Inflammatory macrophage treated with lipopolysaccharide for 4 hours (primary cell): ENCODE measurements at places on chromosomes 1 and 21.

- DNase-seq: peak; percentile 54
Observed at GRCh38 chr1:201119206-201120197, 7.3 kb upstream of the CACNA1S start.

GRCh38 chr21:29025328-29025713, 853 bp downstream of the USP16 start:
- no peak for DNase-seq

- no peak for DNase-seq
Observed at GRCh38 chr21:39390212-39390765, 41.4 kb upstream of the HMGN1 start.

GRCh38 chr1:214549604-214550003, 1.8 kb downstream of the PTPN14 start:
- no peak for DNase-seq

- no peak for DNase-seq
Observed at GRCh38 chr1:116099919-116100318, 11.3 kb upstream of the MAB21L3 start.

- DNase-seq: no peak
Observed at GRCh38 chr1:202848191-202848542, 37.4 kb downstream of the PCAT6 start.

DNA sequence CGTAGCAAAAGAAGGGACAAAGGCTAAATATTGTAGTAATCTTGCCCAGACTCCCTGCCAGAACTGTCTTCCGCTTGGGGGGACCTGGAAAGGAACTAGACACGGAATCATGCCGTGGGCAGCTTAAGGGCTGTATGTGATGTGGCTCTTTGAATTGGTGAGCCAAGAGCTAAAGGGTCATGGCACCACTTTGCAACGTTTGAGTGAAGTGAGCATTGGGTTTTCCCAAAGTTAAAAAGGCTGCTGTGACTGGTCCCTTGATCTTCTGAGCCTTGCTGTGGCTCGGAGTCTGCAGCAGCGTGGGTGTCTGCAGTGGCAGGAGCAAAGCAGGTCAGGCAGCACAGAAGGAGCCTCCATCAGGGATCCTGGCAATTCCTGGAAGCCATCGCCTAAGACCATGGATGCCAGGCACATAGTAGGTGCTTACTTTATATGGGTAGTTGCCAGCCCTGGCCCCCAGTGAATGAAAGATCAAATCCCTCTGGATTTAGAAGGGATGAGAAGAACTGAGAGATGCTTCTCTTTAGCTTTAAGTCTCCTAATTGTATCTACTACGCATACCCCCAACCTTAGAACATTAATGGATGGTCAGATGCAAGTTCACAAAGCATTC, 1.8 kb downstream of the SMYD2 start:
- DNase-seq: no peak

DNA sequence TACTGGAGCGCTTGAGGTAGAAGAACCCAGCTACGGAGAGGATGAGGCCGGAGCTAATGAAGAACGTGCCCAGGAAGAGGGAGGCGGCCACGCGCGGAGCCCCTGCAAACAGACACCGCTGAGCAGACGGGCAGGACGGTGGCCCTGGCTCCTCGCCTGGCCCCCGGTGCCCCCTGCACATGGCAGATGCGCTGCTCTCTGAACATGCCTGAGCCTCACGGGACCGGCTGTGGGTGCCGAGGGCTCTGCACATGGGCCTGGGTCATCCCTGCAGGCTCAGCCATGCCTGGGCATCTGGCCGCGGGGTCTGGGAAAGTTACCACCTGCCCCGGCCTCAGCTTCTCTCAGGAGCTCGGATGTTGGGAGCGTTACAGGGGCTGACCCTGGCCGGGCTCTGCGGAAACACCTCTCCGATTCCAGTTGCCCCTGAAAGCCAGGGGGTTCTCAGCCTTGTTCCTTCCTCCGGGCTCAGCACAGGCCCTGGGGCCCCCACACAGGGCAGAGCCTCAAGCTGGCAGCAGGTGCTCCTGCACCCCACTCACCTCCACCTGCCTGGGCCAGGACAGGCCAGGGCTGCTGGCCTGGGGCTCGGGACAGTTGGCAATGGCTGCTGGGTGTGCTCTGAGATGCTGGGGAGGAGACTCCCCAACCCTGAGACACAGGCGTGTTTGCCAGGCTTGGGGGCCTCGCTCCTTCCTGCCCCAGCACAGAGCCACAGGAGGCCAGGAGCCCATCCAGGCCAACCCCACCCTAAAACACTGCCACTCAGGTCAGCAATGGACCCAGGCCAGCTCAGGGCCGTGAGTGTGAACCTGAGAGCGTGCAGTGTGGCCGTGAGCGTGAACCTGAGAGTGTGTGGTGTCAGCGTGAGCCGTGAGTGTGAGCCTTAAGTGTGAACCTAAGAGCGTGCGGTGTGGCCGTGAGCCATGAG, 12.1 kb upstream of the RNF223 start:
- no peak for DNase-seq

DNA sequence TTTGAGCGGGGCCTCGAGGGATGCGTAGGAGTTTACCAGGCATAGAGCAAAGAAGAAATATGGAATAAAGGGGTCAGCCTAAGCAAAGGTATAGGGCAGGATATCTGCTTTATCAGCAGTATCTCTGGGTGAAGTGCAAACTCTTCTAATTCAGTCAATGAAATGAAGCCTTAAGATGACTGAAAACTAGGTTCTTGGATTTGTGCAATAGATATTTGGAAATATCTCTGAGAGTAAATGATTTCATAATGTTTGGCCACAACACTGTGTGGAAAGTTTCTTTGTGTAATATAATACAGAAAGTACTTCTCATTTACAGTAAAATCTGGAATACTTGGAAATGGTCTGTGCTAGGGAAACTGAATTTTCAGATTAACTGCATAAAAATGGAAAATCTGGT, 26.1 kb downstream of the KCNJ15 start:
- DNase-seq: peak; percentile 95

GRCh38 chr21:37381883-37382585, 15.5 kb downstream of the DYRK1A start:
- DNase-seq: no peak

DNA sequence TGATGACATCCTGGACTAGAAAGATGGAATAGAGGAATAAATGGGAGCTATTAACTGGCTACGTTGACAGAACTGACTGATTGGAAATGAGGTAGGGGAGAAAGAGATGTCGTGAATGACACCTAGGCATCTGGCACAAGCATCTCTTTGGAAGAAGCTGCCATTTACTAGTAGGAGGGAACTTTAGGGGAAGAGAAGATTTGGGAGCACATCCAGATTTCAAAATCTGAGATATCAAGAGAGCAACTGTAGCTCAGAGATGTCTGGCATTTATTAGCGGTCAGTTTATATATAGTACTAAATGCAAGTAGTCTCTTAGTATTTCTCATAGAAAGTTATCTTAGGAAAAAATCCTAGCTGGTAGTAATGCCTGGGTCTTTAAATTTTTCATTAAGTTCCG, 131.9 kb upstream of the C1orf105 start:
- no peak for DNase-seq

DNA sequence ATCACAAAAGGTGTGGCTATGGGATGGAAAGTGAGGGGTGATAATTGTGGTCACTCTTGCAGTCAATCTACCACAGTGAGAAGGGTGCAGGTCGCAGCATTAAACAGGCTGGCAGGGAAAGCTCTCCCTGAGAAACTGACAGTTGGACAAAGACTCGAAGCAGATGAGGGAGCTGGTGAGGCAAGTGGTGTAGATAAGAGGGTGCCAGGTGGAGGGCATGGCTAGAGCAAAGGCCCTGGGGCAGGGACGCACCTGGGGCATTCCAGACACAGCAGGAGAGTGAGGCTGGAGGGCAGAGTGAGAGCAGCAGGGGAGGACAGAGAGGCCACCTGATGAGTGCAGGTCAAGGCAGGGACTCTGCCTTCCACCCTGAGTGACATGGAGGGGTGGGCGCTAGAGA, 264.8 kb downstream of the PRDM2 start:
- DNase-seq: no peak

GRCh38 chr21:26421724-26422123, 151.4 kb downstream of the CYYR1 start:
- no peak for DNase-seq

DNA sequence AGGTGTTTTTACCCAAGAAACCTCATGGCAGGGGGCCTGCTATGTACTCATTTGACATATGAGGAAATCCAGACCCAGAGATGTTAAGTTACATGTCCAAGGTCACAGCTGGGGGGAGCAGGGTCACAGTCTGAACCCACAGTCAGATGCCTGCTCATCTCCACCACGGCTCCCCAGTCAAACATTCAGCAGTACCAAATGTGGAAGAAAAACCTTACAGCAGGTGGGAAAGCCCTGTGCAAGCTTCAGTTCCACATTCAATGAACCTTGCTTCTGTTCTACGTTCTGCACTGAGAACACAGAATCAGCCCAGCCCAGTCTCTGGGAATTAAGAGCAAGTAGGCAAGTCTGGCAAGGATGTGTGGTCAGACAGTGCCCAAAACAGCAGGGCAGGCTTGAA, 35.2 kb downstream of the LRP8 start:
- DNase-seq: no peak

DNA sequence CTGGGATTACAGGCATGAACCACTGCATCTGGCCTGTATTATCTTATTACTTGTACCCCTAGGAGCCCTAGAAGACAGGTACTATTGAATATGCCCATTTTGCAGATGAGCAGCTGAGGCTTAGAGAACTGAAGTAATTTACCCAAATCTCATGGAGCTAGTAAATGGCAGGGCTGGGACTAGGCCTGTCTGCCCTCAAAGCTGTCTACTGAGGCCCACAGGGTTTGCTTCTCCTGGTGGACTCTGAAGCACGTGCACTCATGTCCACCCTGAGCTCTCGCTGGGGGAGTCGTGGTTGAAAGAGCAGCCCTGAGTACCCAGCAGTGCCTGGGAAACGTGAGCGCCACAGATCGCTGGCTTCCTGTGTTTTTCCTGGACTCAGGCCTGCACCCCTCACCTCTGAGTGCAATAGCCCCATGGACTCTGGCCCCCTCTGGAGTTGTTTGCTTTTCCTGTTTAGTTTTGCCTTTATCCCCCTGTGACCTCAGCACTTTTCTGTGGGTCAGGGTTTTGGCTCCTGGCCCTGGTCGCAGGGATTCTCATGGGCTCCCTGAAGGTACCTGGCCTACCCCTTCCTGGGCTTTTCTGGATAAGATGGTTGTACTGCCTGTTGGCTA, 52.4 kb downstream of the ARHGEF10L start:
- no peak for DNase-seq

DNA sequence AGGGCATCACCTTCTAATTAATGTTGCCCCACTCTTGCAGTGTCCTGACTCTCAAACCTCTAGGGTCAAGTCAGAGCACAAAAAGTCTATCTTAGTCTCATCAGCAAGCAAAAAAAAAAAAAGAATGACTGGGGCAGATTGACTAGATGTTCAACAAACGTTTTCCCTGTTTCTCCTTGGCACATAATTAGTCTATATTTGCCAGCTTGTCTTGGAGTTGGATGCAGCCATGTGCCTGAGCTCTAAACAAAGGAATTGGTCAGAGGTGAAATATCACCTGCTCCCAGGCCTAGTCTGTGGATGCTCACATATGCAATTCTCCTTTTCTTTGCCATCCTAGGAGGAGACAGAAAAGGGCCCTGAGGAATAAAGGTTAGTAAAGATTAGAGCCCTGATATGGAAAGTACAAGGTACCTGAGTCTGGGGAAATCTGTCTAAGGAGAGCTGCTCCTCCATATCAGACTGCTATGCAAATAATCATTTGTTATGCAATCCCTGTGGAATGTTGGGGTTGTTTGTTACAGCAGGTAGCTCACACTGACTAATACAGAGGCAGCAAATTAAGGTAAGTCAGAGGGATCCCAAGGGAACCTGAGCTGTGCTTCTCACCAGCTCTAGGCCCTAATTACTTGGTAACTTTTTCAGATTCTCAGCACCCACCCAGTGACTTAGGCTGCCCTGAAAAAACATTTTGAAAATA, 130.8 kb downstream of the BRINP2 start:
- DNase-seq: no peak

DNA sequence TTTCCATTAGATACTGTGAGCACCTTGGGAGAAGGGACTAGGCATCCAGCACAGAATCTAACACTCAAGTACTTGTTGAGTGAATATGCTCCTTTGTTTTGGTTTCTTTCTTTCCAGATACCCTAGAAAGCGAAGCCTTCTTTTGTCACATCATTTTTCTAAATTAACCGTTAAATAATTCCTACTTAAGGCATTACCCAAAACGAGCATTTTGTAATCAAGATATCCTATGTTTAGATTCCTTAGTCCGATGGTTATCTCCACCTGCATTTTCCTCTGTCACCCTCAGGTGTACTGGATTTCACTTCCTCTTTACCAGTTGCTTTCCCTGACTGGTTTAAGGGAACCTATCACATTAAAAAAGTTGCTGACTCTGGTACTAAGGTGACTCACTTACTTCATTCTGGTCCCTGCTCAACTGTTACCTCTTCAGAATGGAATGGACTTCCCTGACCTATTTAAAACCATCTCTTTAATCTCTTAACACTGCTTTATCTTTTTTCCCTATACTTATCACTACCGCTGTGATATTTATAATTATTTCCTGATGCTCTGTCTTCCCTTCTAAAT, 3.2 kb downstream of the B3GALNT2 start:
- no peak for DNase-seq

GRCh38 chr1:171160211-171160610, 24.9 kb upstream of the FMO2 start:
- no peak for DNase-seq

GRCh38 chr21:37300114-37300751, 33.1 kb upstream of the VPS26C start:
- DNase-seq: no peak

DNA sequence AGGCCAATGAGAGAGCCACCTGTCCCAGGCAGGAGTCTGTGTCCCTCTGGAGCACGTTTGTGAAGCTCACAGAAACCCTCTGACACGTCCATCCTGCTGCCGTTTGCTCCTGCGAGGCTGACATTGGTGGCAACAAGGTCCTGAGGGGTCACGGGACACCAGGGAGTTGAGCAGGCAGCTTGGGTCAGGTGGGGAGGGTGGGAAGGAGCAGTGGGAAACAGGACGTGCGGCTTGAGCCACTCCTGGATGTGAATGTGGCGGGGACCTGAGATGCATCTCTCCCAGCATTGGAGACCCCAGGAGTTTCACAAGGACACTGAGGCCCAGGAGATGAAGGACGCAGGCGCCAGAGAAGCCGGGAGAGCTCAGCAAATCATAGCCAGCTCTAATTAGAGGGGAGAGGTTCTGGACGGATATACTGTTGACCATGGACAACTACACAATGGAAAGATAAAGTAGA, 149.0 kb downstream of the PEX14 start:
- DNase-seq: no peak

GRCh38 chr1:117541003-117541402, 64.8 kb upstream of the TENT5C start:
- no peak for DNase-seq

GRCh38 chr21:25977068-25977611, 193.4 kb downstream of the APP start:
- no peak for DNase-seq

GRCh38 chr1:194067772-194068171, 881.4 kb upstream of the B3GALT2 start:
- no peak for DNase-seq

DNA sequence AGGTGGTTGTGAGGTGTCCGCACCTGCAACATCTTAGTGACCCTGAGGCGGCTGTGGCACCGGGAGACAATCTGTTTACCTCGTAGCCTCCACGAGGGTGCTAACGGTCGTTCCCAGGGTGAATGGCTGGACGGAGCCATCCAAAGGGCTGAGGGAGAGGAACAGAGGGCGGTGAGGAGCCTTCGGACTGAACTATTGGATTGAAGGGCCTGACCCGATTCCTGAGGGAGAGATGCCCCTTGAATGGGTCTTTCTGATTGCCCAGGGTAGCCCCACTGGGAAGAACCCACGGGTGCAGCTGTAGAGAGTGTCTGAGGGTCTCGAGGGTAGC, 2.3 kb downstream of the NR5A2 start:
- DNase-seq: no peak

GRCh38 chr1:107767156-107767582, 197.8 kb downstream of the VAV3 start:
- no peak for DNase-seq
